Stimulated activated CD8-positive, alpha-beta memory T cell treated with anti-CD3 and anti-CD28 coated beads, Interleukin-2, amount 100 ng/mL, for 1 hour (primary cell): ENCODE measurements at places on chromosomes 2 and 18.

DNA sequence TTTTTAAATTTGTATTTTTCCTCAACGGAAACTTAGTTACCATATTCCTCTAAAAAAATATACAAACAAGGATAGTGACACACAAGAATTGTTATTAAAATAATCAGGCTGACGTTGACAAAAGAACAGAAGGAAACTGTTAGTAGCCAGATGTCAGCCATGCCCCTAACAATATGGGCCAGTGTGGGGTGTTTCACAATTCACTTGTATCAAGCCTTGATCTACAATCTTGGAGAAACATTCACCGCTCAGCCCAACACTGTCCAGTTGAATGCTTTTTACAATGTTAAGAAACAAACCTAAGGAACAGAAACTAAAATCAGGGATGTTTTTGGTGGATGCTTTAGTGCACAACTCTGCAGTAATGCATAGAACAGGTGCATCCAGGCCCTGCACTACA is 44.6 kb downstream of the TMEFF2 start:
- DNase-seq = no peak

DNA sequence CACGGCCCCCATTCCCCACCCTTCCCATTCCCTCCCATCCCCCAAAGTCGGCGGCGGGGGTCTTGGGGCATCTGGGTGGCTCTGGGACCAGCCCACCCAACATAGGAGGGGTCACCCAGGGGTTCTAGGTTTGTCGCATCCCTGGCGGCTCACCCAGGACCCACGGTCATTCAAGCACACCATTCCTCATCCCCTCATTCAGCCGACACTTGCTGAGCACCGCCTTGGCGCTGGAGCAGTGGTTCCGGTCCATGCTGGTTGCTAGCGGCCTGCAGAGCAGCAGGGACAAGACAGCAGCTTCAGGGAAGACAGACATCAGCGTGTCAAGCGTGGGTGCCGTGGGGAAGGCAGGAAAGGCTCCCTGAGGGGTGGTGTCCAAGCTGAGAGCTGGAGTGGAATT is 50.5 kb upstream of the OTOS start:
- DNase-seq = no peak

DNA sequence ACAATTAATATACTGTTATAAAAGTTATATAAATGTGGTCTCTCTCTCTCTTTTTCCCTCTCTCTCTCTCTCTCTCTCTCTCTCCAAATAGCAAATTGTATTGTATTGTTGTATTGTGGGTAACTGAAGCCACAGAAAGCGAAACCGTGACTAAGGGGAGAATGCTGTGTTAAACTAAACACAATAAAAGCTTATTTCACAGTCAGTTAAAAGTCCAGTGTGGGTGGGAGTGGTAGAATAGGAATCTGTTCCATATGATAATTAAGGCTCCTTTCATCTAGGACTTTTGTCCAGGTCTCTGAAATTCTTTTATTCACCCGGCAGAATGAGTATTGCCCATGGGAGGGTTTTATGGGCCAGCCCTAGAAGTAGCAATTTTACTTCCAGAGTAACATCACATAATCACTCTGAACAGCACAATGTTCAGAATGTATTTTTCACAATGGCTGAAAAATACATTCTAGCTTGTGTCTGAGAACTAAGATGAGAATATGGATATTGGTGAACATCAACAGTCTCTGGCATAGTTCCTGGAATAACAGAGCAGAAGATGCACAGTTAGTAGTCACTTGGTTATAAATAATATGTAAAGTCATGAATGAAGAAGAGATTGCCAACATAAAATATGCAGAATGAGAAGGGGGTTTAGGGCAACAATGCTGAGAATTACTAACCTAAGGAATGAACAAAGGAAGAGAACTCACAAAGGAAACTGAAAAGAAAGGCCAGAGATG is 399.1 kb downstream of the PLCL1 start:
- DNase-seq = no peak

DNA sequence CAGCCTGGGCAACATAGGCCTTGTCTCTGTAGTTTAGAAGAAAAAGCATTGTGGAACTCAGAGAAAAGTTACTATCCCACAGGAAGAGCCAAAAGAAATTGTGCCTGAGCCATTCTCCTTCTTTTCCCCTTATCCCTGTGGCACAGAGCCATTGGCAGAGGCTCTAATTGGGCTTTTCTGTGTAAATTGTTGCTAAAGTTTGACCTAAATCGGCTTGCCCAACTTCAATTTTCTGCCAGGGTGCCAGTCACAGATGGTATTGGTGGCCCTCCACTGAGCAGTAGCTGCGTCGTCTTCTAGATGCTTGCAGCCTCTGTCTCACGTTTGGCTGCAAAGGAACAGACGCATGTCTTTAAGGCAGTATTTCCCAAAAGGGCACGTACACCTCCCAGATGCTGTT is 30.3 kb downstream of the ZNF532 start:
- DNase-seq = no peak

GRCh38 chr18:49648326-49648725 is 86.5 kb downstream of the LIPG start:
- no peak for DNase-seq

- no peak for DNase-seq
These were observed 89.0 kb downstream of the GREB1L start for GRCh38 chr18:21331065-21331464.

DNA sequence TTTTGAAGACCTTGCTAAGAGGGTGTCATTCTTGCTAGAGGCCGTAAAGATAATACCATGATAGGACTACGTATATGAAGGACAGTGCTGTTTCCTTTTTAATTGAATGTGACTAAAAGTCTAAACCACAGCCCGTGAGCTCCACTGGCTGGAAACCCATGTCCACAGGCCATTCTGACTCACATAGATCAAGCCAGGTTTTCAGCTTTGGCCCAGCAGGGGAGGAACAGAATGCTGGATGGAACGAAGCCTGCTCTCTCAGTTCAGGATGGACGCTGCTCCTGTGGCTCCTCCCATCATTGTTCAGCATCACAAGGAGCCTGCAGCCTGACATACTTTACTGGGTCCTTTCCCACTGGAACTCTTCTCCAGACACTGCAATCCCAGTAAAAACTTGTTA is 47.6 kb downstream of the ALPK2 start:
- DNase-seq = no peak
